Activated CD4-positive, alpha-beta T cell treated with anti-CD3 and anti-CD28 coated beads, Interleukin-2, amount 50 U/mL, for 24 hours (primary cell): ENCODE measurements at places on chromosomes 7 and 10.

DNA sequence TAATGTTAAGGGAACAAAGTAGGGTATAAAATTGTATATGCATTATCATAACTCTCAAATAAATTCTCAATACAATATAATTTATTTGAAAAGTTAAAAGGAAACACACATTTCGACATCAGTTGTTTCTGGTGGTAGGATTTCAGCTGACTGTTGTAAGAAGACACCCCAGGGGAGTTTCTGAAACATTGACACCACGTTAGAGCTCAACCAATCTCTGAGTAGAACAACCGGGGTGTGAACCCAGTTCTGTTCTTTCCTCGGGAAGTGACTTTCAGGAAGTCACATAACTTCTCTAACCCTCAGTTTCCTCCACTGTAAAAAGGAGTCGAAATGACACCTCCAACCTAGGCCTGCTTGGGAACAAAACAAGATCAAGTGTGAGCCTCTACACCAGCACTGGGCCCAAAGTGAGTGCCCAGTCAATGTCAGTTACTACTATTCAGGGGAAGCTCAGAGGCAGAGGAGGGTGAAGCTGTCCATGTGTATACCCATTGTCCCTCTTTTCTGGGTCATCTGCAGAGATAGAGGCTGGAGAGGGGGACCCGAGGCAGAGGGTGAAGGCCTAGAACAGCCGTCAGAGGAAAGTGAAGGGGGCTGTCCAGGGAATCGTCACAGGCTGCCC lies 67.1 kb downstream of the AOAH start:
- DNase-seq, result no peak

GRCh38 chr7:141387521-141388217 lies 163.5 kb upstream of the AGK start:
- DNase-seq, result no peak

DNA sequence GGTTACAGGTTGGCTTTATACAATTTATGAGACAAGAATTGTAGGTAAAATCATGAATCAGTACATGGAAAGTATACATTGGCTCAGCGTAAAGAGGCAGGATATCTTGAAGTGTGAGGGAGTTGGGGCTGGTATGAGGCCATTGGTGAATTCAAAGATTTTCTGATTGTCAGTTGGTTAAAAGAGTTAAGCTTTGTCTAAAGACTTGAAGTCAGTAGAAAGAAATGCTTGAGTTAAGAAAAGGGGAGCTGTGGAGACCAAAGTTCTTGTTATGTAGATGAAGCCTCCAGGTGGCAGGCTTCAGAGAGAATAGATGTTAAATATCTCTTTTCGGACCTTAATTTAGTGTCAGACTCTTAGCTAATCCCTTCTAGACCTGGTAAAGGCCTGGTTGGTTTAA lies 341.0 kb downstream of the GALNT17 start:
- DNase-seq, result no peak

DNA sequence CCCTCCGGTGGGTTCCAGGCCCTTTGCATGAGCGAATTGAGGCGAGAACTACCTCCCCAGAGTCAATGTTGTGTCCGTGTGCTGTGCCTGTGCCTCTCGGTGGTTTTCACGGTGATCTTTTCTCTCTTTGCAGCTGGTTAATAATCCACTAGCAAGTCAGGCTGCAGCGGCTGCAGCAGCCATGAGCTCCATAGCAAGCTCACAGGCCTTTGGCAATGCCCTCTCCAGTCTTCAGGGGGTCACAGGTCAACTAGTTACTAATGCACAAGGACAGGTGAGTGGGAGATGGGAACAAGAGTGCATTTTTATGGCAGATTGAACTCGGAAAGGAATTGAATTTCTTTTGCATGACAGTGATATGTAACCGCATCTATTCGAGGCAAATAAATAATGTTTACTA lies 159.7 kb upstream of the YAE1 start:
- DNase-seq, result no peak

GRCh38 chr10:74337330-74338016 lies 186.5 kb downstream of the ADK start:
- no peak for DNase-seq

GRCh38 chr10:48993627-48994026 lies 54.0 kb upstream of the LRRC18 start:
- DNase-seq, result no peak

DNA sequence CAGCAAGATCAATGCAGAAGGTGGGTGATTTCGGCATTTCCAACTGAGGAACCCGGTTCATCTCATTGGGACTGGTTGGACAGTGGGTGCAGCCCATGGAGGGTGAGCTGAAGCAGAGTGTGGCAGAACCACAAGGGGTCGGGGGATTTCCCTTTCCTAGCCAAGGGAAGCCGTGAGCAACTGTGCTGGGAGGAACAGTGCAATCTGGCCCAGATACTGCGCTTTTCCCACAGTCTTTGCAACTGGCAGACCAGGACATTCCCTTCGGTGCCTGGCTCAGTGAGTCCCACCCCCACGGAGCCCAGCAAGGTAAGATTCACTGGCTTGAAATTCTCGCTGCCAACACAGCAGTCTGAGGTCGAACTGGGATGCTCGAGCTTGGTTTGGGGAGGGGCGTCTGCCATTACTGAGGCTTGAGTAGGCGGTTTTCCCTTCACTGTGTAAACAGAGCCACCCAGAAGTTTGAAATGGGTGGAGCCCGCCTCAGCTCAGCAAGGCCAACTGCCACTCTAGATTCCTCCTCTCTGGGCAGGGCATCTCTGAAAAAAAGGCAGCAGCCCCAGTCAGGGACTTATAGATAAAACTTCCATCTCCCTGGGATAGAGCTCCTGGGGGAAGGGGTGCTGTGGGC lies 58.6 kb upstream of the SLC26A5 start:
- DNase-seq, result no peak

DNA sequence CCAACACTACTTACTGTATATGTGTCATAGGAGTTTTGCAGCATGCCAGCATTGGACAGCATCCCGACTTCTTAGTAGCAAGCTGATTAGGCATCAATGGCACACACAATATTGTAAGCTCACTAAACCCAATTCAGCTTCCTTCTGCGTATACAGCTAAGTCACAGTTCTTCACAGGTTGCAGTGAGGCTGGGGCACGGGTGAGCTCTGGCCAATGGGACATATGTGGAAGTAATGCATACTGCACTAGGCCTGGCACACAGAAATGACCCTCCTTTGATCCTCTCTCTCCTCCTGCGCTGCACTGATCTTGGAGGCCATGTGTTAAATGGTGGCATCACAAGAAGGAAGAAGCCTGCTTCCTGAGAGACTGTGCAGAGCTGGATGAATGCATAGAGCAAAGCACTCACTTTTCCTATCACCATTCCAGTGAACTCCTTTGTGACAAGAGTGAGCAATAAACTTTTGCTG lies 11.9 kb downstream of the RAB11FIP2 start:
- no peak for DNase-seq

- DNase-seq, result no peak
Observed at GRCh38 chr7:107503687-107504086, 33.8 kb downstream of the GPR22 start.

DNA sequence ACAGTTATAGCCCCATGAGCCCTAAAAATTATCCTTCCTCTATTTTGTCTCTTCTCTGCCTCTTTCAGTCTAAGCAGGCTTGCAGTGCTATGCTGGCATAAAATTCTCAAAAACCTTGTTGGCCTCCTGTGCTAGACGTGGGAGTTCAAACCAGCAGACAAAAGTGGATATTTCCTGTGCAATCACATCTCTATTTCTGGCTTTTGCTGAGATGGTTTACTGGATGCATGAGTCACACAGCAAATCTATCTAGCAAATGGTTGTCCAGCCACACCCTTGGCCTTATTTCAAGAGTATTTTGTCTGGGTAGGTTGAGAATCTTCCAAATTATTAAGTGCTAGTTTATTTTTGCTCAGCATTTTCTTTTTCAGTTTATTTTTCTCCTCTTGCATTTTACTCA lies 370.8 kb downstream of the CDC14C start:
- no peak for DNase-seq

DNA sequence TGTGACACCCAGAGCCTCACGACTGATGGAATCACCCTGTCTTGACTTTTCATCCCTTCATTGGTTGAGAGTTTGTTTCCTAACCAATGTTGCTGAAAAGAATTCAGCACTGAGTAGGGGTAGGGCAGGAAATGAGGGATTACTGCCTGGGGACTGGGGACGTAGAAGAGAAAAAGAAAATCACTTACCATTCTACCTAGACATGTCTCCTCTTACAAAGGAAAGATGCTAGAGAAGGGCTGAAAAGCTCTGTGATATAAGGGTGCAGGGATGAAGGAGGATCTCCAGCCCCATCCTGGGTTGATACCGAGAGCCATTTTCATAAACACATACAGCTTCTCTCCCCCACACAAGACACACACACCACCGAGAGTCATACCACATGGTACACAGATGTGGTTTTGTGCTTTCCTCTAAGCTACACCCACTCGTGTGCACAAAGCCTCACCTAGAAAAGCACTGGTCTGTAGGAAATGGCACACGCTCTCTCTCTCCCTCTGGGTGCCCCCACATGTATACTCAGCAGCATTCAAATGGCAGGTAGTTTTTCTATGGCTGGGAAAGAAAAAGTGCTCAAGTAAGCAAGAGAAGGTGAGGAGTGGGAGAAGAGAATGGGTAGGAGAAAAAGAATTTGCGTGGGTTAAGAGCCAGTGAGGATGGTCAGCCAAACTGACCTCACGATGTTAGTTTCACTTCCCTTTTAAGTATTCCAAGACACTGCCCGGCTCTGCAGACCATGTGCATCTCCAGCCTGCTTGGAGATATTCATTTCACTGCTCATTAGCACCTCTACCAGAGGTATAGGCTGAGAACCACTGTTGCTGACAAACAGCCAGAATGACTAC lies 85.8 kb downstream of the CALD1 start:
- no peak for DNase-seq

GRCh38 chr7:49001610-49002033 lies 77.3 kb downstream of the CDC14C start:
- DNase-seq, result no peak

- DNase-seq, result no peak
Observed at GRCh38 chr7:25876092-25876491, 275.9 kb upstream of the NFE2L3 start.

DNA sequence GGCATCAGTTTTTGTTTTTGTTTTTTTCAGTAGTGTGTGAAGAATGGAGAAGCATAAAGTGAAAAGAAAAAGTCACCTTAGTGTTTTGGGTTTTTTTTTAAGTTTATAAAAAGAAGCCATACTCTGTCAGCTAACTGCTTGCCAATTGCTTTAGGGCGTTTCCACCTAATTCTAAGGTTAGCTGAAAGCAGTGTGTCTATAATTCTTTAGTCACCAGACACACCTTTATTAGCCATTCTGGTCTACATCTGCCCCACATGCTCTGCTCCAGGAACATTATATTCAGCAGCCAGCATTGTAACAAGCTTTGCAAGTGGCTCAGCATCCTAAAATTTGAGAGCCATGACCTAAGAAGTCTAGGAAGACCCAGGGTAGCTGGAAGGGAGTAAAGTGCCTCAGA lies 14.1 kb upstream of the SLC16A12 start:
- no peak for DNase-seq

- no peak for DNase-seq
Observed at GRCh38 chr7:123557016-123557397, 611 bp downstream of the NDUFA5 start.

- no peak for DNase-seq
Observed at GRCh38 chr7:25954395-25954794, 197.6 kb upstream of the NFE2L3 start.

- no peak for DNase-seq
Observed at GRCh38 chr7:45944058-45944457, 23.0 kb upstream of the IGFBP3 start.

GRCh38 chr10:12438919-12439692 lies 89.8 kb downstream of the CAMK1D start:
- DNase-seq, result no peak

DNA sequence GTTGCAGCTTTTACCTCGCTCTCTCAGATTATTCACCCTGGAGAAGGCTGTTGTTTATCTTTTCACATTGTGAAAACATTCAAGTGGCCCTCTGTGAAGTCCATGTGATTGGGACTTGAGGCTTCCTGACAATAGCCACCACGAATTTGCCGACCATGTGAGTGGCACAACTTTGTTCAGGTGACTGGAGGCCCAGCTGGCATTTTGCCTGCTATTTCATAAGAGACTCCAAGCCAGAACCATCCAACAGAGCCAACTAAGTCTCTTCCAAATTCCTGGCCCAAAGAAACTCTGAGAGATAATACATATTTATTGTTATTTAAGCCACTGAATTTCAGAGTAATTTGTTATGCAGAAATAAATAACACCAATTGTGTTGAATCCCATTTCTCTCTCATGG lies 38.2 kb upstream of the CCSER2 start:
- DNase-seq, result no peak

DNA sequence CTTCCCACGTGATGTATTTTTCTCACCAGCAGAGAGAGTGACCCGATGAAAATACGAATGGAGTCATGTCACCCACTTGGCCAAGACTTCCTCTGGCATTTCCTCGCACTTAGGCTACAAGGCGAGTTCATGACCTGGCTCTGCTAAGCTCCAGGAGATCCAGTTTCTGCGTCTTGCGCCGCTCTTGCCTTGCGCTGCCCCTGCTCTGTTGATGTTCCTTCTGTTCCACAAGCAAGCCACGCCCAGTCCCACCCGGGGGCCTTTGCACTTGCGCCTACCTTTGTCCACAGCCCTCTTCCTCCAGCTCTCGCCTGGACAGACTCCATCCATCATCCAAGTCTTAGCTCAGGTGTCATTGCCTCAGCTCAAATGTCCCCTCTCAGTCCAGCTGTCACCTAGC lies 116.3 kb upstream of the SHH start:
- DNase-seq, result no peak

- DNase-seq, result no peak
Observed at GRCh38 chr7:69654381-69654780, 56.1 kb downstream of the AUTS2 start.

DNA sequence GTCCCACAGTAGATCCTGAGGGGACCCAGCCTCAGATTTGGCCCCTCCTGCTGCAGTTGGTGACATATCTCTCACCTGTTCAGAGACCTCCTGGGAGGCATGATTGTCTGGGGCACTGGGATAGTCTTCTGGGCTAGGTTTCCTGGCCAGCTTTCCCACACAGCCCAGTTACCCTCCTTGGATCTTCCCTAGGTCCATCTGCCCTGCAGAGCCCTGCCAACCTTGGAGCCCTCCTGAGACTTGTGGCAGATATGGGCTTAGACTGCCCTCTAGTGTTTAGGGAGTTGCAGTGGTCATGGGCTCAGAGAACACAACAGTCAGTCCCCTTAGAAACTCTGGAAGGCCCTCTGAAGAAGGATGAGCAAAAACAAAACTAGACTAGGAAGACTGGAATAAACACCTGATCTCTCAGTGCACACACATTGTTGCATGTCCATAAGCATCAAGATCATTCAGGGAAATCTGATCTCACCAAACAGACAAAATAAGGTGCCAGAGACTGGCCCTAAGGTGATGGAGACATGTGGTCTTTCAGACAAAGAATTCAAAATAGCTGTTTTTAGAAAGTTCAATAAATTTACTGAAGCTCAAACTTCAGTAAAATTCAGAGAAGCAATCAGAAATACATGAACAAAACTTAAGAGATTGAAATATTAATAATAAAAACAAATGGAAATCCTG lies 324.6 kb downstream of the ATRNL1 start:
- no peak for DNase-seq

DNA sequence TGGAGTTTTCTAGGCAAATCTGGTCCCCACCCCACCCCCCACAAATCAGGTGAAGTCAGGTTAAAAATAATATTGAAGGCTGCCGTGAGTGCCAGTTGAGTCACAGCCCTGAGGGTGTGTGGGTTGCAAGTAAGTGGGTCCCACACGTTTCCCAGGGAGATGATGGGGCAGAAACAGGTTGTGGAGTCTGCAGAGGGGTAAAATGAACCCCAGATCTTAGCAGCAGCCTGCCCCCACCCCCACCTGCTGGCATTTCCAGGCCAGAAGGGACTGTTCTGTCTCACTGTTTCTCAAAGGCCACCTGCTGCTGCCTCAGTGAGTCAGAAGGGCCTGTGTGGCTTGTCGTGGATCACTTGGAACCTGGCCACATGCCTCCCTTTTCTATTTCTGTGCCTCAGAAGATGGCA lies 59.8 kb upstream of the SMNDC1 start:
- peak; percentile 3 for DNase-seq
